ENCODE measurements at places on chromosomes 16 and 17.

DNA sequence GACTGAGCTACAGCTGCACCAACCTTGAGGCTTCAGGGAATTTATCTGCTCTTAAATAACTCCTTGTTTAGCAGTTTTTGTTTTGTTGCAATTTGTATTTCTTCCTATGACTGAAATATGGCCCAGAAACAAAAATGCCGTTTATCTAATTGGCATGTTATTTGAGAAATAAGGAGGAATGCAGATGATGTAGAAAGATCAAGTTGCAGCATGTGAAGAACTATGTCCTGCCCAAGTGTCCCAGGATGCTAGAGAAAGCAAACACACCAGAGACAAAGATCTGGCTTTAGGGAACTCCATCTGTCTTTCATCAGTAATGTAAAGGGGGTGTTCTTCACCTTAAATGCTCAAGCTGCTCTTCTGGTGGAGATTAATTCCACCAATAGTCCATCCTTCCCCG is 29.7 kb downstream of the USP31 start:
- DNase-seq = no peak

GRCh38 chr16:22321340-22322001 is 24.3 kb downstream of the POLR3E start:
- DNase-seq = peak; percentile 72

DNA sequence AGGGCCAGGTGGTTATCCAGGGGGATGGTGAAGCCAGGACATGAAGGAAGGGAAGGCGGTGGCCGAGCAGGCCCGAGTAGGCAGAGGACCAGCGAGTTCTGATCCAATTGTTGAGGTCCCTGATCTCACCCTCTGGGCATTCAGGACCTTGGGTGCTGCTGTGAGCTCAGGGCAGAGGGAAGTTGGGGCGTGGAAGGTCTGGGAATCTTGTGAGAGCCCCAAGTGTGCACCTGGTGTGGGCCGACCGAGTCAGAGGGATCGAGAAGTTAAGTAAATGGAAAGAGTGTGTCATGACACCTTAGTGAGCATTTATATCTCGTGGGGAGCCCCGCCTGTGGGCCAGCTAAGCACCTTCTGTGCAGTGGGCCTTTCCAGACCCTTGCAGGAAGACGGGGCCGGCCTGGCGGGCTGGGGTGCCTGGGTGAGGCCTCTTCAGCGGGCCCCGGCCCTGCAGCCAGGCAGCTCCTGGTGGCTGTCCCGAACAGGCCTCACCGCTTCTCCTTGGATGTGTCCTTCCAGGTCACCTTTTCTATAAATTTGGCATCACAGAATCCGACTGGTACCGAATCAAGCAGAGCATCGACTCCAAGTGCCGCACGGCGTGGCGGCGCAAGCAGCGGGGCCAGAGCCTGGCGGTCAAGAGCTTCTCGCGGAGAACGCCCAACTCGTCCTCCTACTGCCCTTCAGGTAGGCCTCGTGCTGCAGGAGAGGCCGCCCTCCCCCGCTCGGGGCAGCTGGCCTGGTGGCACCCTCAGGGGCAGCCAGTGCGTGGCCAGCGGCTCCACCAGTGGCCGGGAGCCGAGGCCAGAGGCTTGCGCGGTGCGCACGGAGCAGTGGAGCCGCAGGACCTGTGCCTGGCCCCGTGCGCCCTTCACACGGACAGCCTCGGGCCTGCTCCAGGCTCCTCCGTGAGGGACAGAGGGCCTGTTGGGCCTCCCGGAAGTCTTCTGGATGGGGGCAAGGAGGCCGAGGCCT is 76.0 kb downstream of the BANP start:
- no peak for DNase-seq

DNA sequence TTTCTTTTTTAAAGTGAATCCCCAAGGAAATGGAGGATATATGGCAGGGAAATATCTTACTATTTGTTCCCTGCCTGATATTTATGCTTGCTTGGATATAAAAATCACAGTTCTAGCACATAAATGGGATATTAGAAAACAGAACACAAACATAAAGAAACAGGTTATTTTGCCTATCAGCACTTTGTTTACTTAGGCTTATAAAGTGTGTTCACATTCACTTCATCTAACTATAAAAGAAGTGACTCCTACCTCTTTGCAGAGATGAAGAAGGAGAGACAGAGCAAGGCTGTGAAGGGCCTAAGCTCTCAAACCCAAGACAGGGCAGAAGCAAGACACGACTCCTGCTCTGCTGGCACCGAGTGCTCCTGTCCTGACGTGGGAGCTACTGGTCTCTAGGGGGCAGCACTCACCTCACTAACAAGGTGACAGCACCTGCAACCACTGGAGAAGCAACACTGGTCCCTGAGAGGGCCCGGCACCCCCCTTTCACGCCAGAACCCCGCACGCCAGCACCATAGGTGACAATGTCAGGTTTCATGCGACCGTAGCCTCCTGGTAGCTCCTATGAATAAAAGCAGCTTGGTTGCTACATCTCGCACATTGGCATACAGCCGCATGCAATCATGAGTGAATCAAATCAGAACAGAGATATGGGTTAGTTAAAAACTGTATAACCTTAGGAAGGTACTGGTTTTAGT is 32.0 kb downstream of the MBTPS1 start:
- peak; percentile 65 for DNase-seq

GRCh38 chr16:62794724-62795123 is 758.5 kb upstream of the CDH8 start:
- no peak for DNase-seq

- no peak for DNase-seq
These were observed 486 bp upstream of the DNAJA2 start for GRCh38 chr16:46973996-46974324.

GRCh38 chr16:1337486-1337885 is 4.0 kb downstream of the BAIAP3 start:
- no peak for DNase-seq

All from activated T-cell treated with anti-CD3 and anti-CD28 coated beads, Interleukin-2, amount 50 U/mL, for 1 hour (primary cell).